ENCODE measurements at places on chromosomes 12 and 14. TPM values are rescaled to one million over a fixed set of nuclear protein-coding genes. Genes with fewer than 3 reads are reported as not detected.

DNA sequence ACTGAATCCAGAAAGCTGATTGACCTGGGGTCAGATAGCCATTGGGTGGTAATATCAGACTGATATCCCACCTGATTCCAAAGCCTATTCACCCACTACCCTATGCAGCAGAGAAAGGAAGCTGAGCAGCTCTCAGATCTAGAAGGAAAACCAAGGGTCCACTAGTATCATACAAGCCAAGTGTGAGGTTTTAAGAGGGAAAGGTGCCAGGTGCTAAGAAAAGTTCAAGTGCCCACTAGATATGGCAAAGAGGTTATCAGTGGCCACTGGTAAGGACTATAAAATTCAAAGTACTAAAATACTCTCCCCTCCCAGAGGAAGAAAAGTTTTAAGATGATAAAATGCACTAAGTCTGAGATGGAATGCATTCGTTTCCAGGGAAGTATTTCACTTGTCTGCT, 85.6 kb downstream of the PPM1H start:
- no peak for DNase-seq

Gene SPIC
- not detected for polyA plus RNA-seq

DNA sequence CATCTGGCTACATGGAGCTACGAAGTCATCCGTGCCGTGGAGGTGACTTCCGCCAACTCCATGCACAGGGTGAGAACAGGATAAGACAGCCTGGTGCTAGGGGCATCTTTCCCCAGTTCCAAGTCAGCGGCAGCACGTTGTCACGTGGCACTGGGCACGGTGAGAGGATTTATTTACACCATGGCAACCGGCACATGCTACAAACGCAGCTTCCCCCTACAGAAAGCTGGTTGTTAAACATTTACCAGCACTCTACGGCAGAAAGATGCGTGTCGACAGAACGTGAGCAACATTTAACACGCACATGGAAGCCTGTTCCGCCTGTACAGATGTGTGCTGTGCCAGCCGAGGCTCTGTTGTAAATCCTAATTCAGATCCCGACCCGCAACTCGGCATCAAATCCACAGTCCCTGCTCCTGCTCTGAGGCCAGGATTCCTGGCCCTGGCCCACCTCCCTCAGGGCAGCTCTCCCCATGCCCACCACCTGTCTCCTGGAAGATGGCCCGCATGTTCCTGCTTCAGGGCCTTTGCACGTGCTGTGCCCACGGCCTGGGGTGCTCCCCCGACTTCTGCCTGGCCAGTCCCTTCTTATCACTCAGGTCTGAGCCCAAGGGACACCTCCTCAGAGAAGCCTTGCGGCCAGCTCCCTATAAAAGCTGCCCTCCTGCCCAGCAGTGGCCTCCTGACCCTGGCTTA, 114.1 kb downstream of the RFLNA start:
- peak; percentile 75 for DNase-seq

Gene SIX6
- not detected for polyA plus RNA-seq

- DNase-seq, result no peak
Measured at GRCh38 chr14:55126932-55127459, 2.1 kb upstream of the LGALS3 start.

DNA sequence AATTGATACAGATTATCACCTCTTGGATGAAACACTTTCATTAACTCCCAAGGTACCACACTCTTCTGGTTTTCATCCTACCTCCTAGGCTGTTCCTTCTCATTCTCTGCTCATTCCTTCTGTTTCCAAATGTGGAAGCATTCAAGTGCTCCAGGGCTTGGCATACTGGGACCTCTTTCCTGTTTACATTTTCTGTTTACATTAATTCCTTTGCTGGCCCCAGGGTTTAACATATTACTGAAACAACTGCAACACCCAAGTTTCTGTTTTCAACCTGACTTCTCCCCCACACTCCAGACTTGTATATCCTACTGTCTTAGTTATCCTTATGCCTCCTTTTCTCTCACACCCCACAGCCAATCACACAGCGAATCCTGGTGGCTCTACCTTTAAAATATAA, 386.3 kb upstream of the GARIN6 start:
- no peak for DNase-seq

GRCh38 chr12:128761379-128761790, 62.4 kb downstream of the SLC15A4 start:
- DNase-seq, result peak; percentile 16

- DNase-seq, result no peak
Measured at GRCh38 chr12:113230315-113231234, 9.3 kb downstream of the TPCN1 start.

- DNase-seq, result no peak
Measured at GRCh38 chr12:102478405-102479098, 1.8 kb downstream of the IGF1 start.

Gene CLEC4C
- not detected for polyA plus RNA-seq

GRCh38 chr12:116697716-116698115, 40.2 kb downstream of the SPRING1 start:
- no peak for DNase-seq

GRCh38 chr12:58008634-58009033, 67.3 kb downstream of the ATP23 start:
- DNase-seq, result no peak

Gene KERA
- polyA plus RNA-seq, result not detected

Gene CARMIL3
- 2.4 TPM for polyA plus RNA-seq

DNA sequence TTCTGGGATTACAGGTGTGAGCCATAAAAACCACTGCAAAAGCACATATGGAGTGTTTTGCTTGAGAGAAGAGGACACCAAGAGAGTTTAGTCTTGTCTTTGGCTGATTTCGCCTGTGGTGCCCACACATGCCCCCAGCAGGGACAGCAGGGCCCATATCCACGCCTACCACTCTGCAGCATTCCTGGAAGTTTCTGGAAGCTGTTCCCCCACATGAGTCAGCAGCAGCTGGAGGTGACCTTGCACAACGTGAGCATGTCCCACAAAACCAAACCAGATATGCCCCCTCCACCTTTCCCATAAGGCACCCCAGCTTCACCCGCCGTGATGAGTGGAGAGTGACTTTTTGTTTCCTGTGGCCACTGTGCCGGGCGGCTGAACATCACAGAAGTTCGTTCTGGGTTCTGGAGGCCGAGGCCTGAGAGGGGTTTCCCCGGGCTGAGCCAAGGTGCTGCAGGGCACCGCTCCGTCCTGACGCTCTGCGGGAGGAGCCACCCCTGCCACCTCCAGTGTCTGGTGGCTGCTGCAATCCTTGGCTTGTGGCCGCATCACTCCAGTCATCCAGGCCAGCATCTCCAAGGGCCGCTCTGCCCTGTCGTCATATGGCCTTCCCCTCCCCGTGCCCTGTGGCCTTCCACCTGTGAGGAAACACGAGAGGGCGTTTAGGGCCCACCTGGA, 4.7 kb downstream of the ASPG start:
- DNase-seq, result no peak

- DNase-seq, result no peak
Measured at GRCh38 chr14:77303417-77304156, 17.1 kb downstream of the POMT2 start.

DNA sequence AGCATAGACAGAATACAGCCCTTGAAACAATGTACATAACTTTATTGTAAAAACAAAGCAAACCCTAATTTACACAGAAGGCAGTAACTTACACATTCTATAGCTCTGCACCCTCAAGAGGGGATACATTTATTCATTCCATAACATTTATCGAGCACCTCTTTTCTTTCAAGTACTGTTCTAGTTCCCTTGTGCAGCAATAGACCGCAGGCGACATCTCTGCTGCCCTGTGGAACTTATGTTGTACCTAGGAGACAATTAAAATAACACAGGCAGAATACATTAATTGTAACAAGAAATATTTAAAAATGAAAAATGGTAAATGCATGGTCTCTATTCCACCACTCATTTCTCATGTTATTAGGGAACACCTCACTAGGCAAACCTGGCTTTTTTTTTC, 1.4 kb upstream of the ARHGDIB start:
- no peak for DNase-seq

Gene B4GALNT3
- 15.1 TPM for polyA plus RNA-seq

- no peak for DNase-seq
Measured at GRCh38 chr14:73280903-73281302, 43.6 kb downstream of the PAPLN start.

Gene VRTN
- not detected for polyA plus RNA-seq

GRCh38 chr14:89476354-89476896, 59.4 kb upstream of the FOXN3 start:
- no peak for DNase-seq

DNA sequence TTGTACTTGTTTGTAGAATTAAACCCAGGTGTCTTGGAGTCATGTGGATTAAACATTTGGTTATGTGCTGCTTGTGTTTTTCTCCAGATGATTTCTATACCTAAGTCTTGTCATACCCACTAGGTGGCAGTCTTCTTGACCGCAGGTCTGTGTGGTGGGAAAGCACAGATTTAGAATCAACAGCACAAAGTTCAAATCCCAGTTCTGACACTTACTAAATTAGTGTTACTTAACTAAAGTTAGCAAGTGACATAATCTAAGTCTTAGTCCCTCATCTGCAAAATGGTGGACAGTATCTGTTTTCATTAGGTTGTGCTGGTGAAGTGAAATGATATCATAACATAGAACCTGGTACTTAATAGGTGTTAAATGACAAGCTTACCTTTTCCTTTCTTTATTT, 151.0 kb upstream of the ARHGAP5 start:
- DNase-seq, result no peak

Gene BDKRB2
- 3.7 TPM for polyA plus RNA-seq

Gene TMTC1
- polyA plus RNA-seq, result 24.0 TPM

DNA sequence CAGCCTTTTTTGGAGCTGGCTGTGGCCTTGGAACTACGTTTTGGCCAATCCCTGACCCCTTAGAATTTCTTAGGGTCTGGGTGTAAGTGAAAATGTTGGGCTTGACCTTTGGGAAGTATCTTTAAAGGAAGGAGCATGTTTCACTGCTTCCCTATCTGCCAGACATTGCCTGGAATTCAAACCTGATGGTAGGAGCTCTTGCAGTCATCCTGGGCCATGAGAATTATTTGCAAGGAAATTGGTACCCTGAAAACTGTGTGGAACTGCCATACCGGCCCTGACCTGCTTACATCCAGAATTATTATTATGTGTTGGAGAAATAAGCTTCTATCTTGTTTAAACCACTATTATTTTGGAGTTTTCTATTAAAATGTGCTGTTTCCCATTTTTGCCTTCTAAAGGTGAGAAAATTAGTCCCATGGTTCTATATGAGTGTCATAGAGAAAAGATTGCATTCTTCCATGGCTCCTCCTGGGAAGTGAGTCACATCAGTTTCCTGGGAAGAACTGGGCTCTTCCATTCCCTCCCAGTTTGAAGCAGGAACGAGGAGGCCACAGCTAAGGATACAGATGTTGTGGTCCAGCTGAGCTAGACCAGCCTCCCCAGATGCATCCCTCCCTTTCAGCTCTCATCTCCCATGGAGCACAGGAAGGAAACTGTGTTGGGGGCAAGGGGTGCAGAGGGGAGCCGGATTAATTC, 9.5 kb upstream of the PGF start:
- DNase-seq, result no peak

DNA sequence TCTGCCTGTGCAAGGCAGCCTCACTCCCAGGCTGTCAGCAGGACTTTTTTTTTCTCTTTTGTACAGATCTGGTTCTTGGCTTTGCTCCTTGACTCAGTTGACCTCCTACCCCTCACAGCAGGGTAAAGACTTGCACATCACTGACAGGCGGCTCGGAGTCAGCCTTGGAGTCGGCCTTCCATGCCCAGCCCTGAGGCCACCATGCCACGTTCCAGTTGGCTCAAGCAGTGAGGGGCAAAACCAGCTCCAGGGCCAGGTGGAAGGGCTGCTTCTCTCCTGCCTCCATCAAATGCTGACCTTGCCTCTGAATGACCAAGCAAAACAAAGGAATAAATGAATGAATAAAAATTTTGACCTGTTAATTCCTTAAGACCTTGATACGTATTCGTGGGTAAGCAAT, 27.6 kb downstream of the JAG2 start:
- DNase-seq, result no peak

DNA sequence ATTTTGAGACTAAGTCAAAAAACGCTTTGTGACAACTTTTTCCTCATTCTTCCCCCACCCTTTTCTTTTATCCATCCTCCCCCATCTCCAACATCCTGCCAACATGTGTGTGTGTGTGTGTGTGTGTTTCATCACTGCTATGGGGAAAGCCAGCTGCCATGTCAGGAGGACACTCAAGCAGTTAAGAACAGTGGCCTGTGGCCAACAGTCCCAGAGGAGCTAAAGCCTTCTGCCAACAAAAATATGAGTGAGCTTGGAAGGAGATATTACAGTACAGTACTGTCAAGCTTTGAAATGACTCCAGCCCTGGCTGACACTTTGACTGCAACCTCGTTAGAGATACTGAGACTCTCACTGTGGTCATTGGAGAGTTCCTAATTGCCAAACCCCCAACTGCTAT, 5.0 kb upstream of the CSRP2 start:
- peak; percentile 66 for DNase-seq

Gene NCOR2
- 96.7 TPM for polyA plus RNA-seq

Gene PRIMA1
- polyA plus RNA-seq, result 1.4 TPM

DNA sequence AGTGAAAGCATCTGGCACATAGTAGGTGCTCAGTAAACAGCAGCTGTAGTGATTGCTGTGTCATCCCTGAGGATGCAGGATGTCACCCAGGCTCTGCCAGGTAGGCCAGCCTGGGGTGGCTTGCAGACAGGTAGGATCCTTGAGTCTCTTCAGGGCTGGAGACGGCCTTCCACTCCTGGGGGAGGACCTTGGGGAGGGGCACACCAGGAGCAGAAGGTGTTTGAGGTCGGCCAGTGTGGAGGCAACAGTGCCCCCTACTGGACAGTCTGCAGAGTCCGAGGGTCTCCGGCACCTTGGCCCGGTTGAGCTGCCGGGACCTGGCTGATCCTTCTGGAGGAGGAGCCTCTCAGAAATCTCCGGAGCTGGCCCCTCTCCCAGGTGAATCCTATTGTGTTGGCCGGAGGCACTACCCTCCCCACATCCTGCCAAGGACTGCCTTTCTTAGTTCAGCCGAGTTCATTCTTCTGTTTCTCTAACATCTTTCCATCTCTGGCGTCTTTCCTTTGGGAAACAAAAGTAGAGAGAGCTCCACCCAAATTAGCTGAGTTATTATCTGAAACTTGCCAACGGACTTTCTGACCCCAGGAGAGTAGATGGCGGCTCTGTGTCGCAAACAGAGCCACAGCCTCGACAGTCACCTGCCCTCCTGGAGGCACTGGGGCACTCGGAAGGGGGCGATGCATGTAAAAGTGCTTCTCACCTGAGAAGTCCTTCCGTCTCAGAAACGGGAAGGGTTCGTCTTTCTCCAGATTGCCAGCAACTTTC, 41.8 kb upstream of the CLMN start:
- no peak for DNase-seq

- DNase-seq, result no peak
Measured at GRCh38 chr12:15677228-15677627, 112.0 kb downstream of the EPS8 start.

Gene CMA1
- polyA plus RNA-seq, result not detected

- no peak for DNase-seq
Measured at GRCh38 chr14:104281768-104282301, 143.4 kb downstream of the KIF26A start.

Gene KIF5A
- 0.68 TPM for polyA plus RNA-seq

GRCh38 chr12:124581307-124582107, 14.1 kb upstream of the NCOR2 start:
- DNase-seq, result no peak

Gene PLCZ1
- polyA plus RNA-seq, result 0.90 TPM

GRCh38 chr12:130847112-130847511, 8.1 kb upstream of the STX2 start:
- no peak for DNase-seq

- DNase-seq, result no peak
Measured at GRCh38 chr12:83257726-83258125, 571.0 kb downstream of the TMTC2 start.

- no peak for DNase-seq
Measured at GRCh38 chr12:33093534-33093933, 197.0 kb upstream of the PKP2 start.

- DNase-seq, result peak; percentile 38
Measured at GRCh38 chr14:55707365-55707804, 127.4 kb downstream of the KTN1 start.

Gene FRS2
- polyA plus RNA-seq, result 40.5 TPM

Gene ZNF641
- 25.1 TPM for polyA plus RNA-seq

Measured in renal pelvis (tissue), 12 donors.